ENCODE measurements at places on chromosomes 11 and 22. TPM values are rescaled to one million over a fixed set of nuclear protein-coding genes. Genes with fewer than 3 reads are reported as not detected.

- DNase-seq = no peak
Measured at GRCh38 chr11:68341557-68342458, 29.4 kb downstream of the LRP5 start.

GRCh38 chr22:27676545-27677213 lies 124.9 kb downstream of the MN1 start:
- no peak for DNase-seq

DNA sequence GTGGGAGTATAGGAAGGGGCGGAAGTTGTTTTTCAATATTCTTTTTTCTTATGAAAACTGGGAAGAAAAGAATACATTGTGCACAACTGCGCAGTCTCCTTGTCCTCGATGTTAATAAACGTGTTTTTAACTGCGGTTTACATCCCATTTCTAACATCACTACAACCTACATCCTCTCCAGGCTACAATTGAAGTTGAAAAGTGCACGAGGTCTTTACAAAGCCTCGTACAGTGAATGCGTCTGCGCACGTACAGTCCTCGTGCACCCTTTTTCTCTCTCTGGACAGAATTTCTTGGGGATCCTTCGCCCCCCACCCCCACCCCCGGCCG lies 102.4 kb downstream of the WT1 start:
- DNase-seq = no peak

- DNase-seq = no peak
Measured at GRCh38 chr11:70167120-70167519, 36.0 kb upstream of the FADD start.

DNA sequence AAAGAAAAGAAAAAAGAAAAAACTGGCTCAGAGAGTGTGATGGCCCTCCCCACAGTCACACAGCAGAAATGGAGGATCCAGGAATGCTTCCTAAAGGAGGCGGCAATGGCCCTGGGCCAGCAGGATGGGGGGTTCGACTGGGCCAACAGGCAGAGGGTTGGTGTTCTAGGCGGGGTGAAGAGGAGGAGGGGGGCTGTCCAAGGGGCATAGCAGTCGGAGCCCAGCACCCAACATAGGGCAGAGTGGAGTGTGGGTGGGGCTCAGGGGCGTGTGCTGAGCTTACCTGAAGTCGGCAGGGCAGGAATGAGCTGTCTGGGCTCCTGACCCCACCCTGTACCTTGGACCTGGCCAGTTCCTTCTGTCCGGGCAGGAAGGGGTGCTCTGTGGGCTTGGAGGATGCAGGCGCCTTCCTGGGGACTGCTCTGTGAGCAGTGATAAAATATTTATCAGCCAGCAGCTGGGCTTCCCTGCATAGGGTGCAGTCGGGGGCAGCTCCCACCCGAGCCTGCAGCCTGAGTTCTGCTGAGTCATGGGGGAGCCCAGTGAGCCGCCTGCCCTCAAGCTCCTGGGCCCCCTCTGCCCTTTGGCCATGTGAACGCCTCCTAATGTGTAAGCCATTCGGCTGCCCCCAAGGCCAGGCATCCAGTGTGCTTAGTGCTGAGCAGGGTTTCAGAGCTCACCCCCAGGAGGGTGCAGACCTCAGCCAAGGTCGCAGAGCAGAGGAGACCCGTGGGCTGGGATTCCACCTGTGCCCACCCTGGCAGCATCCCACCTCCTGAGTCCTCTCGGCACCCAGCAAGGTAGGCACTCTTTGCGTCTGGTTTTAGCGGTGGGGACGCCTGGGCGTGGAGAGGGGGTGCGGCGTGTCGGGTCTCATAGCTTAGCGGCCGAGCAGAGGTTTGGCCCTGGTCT lies 25.3 kb upstream of the PRR5 start:
- DNase-seq = no peak

DNA sequence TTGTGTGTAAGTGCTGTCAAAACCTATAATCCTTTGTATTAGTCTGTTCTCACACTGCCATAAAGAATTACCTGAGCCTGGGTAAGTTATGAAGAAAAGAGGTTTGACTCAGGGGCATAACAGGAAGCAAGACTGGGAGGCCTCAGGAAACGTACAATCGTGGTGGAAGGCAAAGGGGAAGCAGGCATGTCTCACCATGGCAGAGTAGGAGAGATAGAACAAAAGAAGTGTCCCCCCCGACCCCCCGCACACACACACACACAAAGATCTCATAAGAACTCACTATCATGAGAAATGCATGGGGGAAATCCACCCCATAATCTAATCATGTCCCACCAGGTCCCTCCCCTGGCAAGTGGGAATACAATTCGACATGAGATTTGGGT lies 2.3 kb upstream of the USP28 start:
- no peak for DNase-seq

GRCh38 chr11:86625981-86626380 lies 46.4 kb downstream of the ME3 start:
- no peak for DNase-seq

DNA sequence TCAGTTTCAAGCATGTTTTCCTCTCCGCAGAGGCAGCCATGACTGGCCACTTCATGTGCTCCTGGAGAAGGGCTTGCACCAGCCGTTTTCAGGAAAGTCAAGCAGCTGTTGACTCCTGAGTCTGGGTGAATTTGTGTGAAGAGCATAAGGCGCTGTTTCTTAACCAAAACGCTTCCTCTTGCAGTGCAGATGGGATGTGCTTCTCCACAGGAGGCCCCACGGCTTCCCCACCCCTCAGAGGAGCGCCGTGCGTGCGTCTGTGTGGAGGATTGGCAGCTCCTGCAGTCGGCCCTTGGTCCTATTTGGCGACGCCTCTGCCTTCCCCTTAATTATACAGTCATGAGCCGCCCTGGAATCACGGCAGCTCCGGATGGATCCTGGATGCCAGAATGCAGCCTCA lies 54.1 kb upstream of the B3GAT1 start:
- peak; percentile 29 for DNase-seq

DNA sequence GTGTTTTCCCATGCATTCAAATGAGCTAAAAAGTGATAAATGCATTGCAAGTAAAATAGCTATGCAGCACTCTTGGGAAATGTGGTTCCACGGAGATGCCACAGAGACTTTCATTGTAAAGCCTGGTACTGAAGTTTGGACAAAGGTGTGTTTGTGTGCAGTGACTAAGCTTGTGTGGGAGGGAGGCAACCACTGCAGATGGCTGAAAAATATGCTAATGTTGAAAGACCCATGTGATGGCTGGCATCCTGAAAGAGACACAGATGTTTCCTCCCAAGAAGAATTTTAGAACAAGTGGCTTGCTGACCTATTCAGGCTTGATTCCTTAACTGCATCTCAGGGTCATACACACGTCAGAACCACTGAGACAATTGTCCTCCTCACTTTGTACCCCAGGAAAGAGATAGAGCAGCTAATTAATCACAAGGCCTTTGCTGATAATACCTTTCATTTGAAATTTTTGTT lies 73.8 kb downstream of the FAM76B start:
- DNase-seq = no peak

DNA sequence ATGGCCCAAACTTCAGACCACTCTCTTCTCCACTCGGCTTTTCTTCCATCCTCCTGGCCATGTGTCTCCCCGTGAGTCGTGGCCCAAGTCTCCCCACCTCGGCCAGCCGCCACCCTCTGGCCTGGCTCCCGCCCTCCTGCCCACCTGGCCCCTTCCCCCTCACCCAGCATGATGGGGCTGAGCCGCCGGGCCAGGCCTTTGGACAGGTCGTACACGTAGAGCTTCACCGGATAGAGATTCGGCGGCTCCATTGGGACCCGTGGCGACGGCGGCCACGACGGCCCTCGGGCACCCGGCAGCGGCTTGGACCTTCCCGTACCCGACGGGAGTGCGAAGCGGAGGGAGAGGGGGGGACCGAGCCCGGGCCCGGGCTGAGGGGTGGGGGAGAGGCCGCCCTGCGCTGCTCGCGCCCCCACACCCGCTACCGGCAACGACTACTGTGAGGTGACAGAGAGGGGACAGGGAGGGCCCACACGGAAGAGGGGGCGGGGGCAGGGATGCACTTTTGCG lies at the start of gene DESI1:
DESI1 (minus strand) TSS at position 455 of the 510 bp plus-strand sequence; CDS start at position 251, 204 bp downstream.
- no peak for DNase-seq

GRCh38 chr22:25781801-25782200 lies 39.8 kb downstream of the MYO18B start:
- DNase-seq = no peak

- no peak for DNase-seq
Measured at GRCh38 chr11:92922731-92923130, 46.7 kb upstream of the MTNR1B start.

DNA sequence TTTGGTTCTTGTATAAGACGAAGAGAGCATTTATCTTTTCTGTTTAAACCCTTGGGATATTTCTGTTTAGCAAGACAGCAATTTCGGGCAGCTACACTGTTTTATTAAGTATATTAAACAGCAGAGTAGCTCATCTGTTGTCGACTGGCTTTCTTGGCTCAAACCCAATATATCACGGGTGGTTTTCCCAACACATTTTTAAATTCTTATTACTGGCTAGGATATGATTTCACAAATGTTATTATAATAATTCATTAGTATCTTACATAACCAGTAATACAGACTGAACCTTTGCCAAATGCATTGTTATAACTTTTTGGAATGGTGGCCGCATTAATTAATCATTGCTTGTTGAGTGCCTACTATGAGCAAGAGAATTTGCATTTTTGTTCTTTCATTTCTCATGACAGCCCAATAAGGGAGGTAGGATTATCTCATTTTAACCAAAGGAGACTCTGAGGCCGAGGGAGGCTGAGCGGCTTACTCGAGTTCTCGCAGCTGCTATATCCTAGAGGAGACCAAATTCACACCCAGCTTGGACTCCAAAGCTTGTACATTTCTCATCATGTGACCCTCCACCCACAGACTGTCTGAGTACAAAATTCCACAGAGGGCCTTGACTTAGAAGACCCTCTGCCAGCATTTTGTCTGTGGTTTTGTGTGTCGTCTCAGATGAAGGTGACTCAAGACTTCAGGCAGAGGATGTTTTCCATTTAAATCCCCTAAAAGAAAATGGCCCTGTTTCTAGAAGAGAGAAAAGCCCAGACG lies 304.9 kb downstream of the NTM start:
- no peak for DNase-seq

DNA sequence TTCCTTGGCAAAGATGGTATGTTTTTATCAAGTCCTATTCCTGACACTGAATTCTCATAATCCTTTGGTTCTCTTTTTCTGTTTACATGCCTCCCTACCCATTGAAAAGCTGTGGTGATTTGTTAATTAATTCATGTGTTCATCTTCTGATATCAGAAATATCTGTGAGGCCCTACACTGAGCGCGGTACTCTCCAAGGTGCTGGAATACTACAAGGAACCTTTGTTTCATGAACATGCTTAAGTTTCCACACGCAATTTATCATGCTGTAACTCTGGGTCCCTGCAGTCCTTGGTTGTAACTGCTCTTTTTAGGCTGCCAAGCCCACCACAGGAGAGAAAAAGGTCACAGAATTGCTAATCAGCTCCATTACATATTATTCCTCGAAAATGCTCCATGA lies 331.8 kb downstream of the FAT3 start:
- no peak for DNase-seq

DNA sequence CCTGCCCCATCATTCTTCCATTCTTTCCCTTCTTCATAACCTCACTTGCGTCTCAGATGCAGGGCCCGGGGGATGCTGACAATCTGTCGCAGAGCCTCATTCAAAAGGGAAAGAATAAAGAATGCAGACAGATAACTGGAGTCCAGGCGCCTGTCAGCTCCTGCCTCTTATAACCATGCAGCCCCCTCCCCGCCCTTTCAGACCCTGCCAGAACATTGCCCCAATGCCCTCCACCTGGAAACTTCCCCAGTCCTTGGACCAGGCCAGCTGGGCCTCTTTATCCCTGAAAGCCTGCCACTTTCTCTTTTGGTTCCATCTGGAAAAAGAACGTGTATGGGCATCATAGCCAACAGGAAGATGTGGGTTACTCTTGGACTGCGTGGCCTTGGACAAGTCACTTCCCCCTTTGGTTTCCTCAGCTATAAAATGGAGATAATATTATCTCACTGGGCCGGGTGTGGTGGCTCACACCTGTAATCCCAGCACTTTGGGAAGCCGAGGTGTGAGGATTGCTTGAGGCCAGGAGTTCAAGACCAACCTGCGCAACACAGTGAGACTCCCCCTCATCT lies 2.1 kb upstream of the TCF20 start:
- no peak for DNase-seq

DNA sequence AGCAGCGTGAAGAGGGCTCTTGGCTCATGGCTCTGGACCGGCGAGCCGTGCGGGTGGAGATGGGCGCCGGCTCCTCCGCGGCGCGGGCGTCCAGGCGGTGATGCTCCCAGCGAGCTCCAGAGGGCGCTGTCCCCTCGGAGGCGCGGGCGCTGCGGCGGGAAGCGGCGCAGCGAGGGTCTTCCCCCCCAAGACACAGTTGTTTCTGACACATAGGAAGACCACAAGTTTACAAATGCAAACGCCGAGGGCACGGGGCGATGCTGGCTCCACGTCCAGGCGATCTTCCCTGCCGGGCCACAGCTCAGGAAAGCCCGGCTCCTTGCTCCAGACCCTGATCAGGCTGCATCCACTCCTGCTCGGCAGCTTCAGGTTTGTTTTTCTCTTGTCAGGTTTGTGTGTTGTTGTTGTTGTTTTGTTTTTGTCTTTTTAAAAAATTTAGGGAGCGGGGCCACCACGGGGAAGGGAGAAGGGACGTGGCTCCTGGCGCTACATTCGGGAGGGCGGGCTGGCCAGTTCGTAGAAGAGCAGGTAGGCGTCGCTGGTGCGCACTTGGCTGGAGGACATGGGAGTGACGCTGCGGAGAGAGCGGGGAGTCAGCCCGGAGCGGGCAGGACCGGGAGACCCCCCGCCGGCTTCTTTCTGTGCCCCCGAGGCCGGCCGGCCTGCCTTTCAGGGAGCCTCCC lies 10.0 kb upstream of the MFRP start:
- DNase-seq = peak; percentile 90

GRCh38 chr22:49687333-49687732 lies 140.3 kb downstream of the BRD1 start:
- no peak for DNase-seq

TIMP3 gene
- polyA plus RNA-seq = 133 TPM

ANO1 gene
- polyA plus RNA-seq = 8.0 TPM

NDUFV1 gene
- polyA plus RNA-seq = 158 TPM

TYR gene
- not detected for polyA plus RNA-seq

SPDYC gene
- polyA plus RNA-seq = not detected

P2RY2 gene
- polyA plus RNA-seq = 0.56 TPM

All from muscle of back (tissue), 13 donors.